ENCODE measurements at places on chromosomes 3 and 15.

GRCh38 chr3:165128544-165128943 is 50.2 kb upstream of the SI start:
- DNase-seq, result no peak

- no peak for DNase-seq
Observed at GRCh38 chr3:17771177-17772017, 29.0 kb upstream of the TBC1D5 start.

DNA sequence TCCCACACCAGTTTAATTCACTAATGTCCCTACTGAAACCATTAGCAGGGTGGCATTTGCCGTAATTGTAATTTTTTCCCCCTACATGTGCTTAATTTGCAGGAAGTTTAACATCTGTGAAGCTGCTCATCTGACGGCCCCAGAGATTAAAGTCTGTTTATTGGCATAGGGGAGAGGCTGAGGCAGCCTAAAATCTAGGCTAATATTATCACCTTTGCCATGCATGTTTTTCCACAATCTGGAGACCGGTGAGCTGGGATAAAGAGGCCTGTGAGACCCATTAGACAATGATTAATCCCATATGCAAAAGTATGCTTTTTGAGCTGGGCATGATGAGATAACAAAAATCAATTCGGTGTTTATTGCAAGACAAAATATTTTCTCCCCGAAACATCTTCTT is 561.2 kb upstream of the ALCAM start:
- no peak for DNase-seq

GRCh38 chr3:31762888-31763351 is 218.1 kb downstream of the OSBPL10 start:
- peak; percentile 58 for DNase-seq

GRCh38 chr15:80491163-80491847 is 87.1 kb downstream of the ARNT2 start:
- no peak for DNase-seq

- DNase-seq, result no peak
Observed at GRCh38 chr15:82995076-82995475, 9.1 kb downstream of the RAMAC start.

- no peak for DNase-seq
Observed at GRCh38 chr15:37416103-37416502, 315.8 kb upstream of the MEIS2 start.

- no peak for DNase-seq
Observed at GRCh38 chr15:27438403-27439375, 467.7 kb downstream of the GABRG3 start.

- no peak for DNase-seq
Observed at GRCh38 chr3:23837286-23837685, 31.5 kb downstream of the UBE2E1 start.

DNA sequence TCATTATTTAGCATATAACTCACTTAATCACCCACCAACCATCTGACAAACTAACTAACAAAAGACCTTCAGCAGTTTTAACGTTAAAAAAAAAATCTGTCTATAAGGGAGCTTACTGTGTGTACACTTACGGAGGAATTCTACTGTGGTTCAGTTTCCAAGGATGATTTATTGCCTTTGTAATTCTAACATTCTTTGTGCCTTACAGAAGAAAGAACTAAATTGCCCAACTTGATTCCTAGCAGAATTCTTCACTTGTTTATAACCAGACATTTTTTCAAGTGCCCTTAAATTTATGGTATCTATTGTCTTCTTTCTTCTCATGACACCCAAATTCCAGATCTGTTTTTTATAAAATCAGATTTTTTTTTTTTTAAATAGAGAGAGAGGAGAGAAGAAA is 119.7 kb upstream of the IGSF10 start:
- DNase-seq, result no peak

DNA sequence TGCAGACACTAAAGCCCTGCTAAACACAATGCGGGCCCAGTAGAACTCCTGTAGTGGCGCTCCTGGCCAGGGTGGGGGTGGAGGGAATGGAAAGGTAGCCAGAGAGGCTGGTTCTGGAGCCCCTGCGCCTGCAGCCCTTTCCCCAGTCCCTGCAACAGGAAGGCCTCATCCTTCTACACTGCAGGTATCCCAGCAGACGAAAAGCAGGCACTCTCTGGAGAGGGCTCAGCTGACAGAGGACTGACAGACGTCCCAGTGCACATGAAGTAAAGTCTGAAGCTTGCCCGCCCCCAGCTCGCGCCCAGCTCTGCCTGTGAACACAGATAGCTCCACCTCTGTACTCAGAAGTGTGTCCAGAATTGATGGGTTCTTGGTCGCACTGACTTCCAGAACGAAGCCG is 46.0 kb downstream of the NSMCE3 start:
- DNase-seq, result no peak

GRCh38 chr3:117603097-117603496 is 893.5 kb downstream of the TUSC7 start:
- no peak for DNase-seq

DNA sequence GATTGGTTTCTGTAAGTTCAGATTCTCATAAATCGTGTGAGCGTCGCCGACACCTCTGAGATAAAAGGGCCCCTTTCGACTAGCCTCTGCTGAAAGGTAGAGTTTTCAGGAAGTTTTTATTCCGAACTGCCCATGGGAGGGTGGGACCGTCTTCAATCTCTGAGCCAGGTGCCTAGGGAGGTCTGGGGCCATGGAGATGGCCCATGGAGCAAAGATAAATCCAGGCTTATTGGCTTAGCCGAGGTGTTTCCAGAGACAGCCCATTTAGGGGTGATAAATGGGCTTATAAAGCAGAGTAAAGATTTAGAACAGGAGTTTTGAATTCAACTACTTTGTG is 442 bp downstream of the QTRT2 start:
- DNase-seq, result no peak

DNA sequence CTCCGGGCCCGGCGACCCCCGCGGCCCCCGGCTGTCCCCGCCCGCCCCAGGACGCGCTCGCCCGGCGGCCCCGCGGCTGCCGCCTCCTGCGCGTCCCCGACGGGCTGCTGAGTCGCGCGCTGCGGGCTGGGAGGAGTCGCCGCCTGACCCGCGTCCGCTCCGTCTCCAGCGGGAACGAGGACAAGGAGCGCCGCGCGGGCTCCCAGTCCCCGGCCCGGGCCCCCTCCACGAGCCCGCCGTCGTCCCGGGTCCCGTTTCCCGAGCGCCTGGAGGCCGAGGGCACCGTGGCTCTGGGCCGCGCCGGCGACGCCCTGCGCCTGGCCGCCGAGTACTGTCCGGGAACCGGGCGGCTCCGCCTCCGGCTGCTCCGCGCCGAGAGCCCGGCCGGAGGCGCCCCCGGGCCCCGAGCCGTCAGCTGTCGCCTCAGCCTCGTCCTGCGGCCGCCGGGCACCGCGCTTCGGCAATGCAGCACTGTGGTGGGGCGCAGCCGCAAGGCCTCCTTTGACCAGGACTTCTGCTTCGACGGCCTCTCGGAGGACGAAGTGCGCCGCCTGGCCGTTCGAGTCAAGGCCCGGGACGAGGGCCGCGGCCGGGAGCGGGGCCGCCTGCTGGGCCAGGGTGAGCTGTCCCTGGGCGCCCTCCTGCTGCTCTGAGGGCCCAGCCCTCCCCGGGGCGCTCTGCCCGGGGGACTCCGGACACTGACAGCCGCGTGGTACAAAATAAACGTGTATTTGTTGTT is 1.5 kb downstream of the C2CD4A start:
- DNase-seq, result peak; percentile 69

DNA sequence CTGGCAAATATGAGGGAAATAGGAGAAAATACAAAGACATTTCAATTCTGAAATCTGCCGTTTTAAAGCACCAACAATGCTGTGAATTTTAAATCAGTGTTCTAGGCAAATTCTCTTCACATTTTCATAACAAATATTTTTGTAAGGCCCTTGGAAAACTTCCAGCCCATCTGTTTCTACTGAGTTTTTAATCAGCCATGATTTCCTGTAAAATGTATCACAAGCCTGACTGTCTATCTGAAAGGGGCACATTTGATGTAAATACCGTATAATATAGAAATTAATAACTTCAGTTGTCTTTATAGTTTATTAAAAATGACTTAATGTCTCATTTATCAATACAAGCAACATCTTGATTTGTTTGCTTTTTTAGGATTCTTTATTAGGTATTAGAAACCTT is 454.7 kb downstream of the PYDC2 start:
- DNase-seq, result no peak

- no peak for DNase-seq
Observed at GRCh38 chr3:93981649-93982048, 1.7 kb downstream of the ARL13B start.

GRCh38 chr3:72550582-72551262 is 297.5 kb downstream of the SHQ1 start:
- no peak for DNase-seq

DNA sequence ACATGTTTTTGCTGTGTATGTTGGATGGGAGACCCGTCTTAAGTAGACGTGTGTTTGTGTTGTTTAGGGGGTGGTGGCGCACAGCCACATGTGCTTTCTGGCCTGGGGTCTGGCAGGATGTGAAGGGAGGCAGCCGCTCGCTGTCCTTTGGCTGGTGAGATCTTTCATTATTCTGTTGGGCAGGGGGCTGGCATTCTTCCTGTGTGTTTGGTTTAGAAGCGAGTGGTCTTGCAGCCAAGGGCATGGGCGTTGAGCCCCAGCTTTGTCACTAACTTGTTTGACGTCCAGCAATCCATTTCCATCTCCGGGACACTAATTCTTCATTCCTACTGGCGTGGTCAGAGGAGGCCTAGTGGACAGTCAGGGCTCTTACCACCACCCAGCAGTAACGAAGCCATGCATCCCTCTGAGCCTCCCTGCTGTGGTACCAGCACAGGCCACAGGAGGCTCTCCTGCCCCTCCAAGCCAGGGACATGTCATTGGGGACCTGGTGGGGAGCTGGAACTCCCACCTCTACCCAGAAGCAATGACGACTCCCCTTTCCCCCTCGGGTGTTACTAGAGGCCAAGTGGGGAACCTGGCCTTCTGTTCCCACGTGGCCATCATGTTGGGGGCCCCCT is 10.7 kb downstream of the THSD4 start:
- DNase-seq, result no peak

DNA sequence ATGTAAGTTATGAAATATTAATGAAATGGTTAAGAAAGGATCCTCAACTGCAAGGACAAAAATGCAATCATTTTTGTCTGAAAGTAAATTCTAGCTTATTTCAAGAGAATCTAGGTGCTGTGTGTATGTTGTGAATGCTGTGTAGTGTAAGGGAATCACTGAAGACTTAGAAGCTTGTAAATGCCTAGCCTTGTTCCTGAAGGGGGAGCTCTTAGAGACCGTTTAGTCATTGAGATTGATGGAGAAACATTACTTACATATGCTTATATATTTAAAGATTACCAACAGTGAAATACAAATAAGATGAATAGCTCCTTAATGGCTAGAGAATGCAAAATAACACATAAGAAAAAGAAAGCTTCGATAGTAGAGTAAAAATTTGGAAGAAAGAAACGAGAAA is 67.9 kb downstream of the CNTN4 start:
- no peak for DNase-seq

- no peak for DNase-seq
Observed at GRCh38 chr3:192229866-192230265, 497.5 kb downstream of the FGF12 start.

- DNase-seq, result no peak
Observed at GRCh38 chr15:70617076-70617910, 146.1 kb downstream of the UACA start.

- no peak for DNase-seq
Observed at GRCh38 chr3:27914199-27914598, 192.1 kb upstream of the EOMES start.

DNA sequence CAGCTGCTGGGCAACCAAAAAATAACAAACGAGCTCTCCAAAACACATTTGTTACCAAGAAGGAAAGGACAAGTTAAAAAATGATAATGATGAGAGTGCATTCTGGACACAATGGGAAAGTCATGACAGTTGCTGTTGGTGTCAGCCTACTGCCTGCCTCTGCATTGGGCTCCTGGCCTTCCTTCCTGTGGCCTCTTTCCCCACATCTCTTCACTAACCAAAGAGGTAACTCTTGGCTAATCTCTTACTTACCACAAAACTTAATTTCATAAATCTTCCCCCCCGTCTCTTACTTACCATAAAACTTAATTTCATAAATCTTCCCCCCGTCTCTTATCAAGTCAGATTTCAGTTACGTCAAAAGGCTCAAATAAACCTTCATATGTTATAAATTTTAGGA is 58.6 kb downstream of the AGTR1 start:
- no peak for DNase-seq

- no peak for DNase-seq
Observed at GRCh38 chr3:16596352-16597032, 8.7 kb downstream of the DAZL start.

DNA sequence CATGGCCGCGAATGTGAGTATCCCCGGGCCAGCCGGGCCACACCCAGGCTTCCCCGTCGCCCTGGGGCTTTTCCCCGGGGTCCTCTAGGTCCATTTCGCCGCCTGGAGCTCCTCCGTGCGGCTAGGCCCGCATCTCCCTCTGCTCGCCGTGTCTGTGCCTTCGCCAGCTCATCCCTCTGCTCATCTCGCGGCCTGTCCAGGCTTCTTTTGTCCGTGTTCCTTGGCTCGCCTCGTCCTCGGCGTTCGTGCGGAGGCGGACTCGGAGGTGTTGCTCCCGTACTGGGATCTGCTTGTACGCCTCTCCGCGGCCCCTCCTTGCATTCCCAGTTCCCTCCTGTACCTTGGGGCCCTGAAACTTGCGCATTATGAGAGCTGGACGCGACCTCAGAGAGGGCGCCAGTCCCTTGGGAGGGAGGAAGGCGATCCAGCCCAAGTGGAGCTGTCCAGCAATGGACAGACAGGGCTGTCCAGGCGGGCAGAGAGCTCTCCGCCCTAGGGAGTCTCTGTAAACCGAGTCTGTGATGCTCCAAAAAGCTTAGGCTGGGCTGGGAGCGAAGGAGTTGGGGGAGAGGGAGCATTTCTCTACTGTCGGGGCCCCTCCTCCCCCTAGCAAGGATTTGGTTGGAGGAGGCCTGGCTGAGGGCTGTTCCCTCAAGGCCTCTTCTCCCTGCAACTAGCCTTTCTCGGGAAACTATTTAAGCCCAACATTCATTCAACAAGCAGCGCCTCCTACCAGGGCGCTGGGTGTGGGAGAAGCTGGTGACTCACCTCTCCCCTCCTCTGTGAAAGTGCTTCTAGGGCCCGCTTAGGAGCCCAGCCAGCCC is 553 bp downstream of the TMEM43 start:
- DNase-seq, result peak; percentile 91

GRCh38 chr3:65919826-65920225 is 118.9 kb downstream of the MAGI1 start:
- DNase-seq, result no peak

GRCh38 chr15:88246081-88246480 is 10.5 kb downstream of the NTRK3 start:
- no peak for DNase-seq

GRCh38 chr3:183472155-183472554 is 43.7 kb upstream of the MCF2L2 start:
- DNase-seq, result no peak

DNA sequence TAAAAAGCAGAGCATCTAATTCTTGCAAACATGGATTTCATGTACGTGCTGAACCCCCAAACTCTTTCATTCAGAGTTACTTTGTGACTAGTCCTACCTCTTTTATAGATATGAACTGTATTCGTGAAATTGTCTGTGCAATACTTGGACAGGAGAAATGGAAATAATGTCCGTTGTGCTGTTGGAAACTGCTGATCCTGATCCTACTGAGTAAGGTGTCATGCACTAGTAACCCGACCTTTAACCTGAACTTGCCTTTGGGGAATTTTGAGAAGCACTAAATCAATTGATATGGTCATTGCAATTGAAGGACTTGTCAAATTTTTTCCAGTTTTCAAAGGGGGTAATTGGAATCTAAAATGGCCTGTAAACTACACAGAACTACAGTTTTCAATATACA is 856.4 kb downstream of the ROBO1 start:
- DNase-seq, result no peak

GRCh38 chr3:28915741-28916500 is 364.9 kb upstream of the RBMS3 start:
- peak; percentile 43 for DNase-seq

- DNase-seq, result no peak
Observed at GRCh38 chr15:33215941-33216872, 21.7 kb upstream of the FMN1 start.
